ENCODE measurements at places on chromosomes 2 and 18. TPM values are rescaled to one million over a fixed set of nuclear protein-coding genes. Genes with fewer than 3 reads are reported as not detected.

The NDUFB3 gene
- total RNA-seq: 59.8 TPM

- no peak for DNase-seq
Measured at GRCh38 chr2:221716426-221717303, 144.6 kb upstream of the EPHA4 start.

The TYMS gene
- 236 TPM for total RNA-seq

The IL1RN gene
- total RNA-seq: 18.5 TPM

The CD207 gene
- total RNA-seq: not detected

DNA sequence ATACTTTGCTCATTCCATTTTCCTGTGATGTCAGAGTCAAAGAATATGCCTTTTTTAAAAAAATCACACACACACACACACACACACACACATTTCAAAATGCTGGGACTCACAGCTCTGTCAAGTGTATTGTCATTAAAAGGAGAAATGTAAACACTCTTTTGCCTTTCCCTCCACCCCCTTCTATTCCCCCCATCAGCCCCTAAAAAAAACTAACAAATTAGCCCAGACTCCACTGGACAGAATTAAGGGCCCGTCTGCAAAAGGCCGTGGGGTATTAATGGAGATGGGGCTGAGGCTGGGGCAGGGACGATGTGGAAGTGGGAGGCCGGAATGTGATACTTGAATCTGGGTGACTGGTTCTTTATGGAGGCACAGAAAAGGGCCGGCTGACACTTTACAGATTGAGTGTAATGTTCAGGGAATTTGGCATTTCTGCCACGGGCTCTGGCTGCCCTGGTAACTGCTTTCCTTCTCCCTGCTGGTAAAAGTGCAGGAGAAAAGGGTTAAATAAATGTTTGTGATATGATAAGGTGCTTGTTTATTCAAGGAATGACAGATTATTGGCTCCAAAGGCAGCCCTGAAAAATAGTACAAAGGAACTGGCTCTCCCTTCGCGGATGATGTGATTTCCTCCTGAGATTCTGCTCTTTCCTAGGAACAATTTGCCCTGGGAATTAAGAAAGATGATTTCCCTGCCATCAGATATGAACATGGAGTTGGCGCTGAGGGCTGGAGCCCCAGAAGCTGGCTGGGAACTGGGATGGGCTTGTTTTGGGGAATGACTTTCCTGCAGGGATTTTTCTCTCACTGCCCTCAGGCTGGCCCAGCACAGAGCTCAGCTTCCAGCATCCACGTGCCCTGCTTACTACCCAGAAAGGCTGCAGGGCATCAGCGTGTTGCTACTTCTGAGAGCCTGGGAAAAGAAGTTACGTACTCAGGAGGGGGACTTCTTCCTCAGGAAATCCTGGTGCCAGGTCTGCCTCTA, 52.8 kb upstream of the CTAGE1 start:
- no peak for DNase-seq

DNA sequence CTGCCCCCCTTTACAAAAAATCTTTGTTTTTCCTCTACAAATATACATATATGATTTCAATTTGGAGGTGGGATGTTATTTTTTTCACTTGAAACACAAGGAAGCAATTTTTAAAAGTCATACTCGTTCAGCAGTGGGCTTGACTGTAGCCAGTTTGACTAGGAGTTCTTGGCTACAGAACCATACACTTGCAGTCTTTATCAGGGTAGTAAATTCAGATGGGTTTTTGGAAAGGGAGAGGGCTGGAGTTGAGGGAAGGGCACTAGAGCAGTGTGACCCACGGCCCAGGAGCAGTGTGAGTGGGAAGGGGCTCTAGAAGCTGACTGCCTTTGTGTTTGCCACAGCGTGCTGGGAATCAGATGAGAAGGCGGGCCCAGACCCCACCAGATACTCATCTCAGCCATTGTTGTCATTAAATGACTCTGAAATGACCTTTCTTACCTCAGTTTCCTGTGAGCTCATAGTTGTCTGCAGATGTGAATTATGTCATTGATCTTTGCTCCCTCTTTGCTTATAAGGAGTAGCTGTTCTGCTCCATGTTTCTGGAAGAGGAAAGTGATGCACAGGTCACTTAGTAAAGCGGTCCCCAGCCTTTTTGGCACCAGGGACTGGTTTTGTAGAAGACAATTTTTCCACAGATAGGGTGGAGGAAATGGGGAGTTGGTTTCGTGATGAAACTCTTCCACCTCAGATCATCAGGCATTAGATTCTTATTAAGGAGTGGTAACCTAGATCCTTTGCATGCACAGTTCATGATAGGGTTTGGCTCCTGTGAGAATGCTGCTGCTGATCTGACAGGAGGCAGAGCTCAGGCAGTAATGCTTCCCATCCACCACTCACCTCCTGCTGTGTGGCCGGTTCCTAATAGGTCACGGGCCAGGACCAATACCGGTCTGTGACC, 116.8 kb downstream of the SPTBN1 start:
- DNase-seq: peak; percentile 75

Data from activated T-cell treated with anti-CD3 and anti-CD28 coated beads, Interleukin-2, amount 50 U/mL, for 72 hours (primary cell).